AG10803 (cell line): ENCODE measurements at places on chromosomes 5 and 9.

DNA sequence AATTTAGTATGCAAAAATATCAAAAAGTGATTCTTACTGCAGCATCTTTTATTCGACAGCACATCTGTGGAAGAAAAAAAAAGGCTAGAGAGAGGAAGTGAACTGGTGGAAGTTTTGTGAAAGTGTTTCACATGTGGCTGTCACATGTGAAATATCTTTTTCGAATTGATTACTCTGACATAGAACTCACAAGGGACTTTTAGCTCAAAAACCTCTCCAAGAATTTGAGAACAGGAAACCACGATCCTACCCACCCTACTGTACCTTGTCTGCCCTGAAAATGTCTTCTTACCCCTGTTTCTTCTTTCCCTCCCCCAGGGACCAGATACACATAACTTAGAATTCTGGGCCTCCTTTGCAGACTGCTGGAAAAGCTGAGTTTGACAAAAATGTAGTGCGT, 106.5 kb upstream of the PRRC1 start:
- DNase-seq, result no peak

DNA sequence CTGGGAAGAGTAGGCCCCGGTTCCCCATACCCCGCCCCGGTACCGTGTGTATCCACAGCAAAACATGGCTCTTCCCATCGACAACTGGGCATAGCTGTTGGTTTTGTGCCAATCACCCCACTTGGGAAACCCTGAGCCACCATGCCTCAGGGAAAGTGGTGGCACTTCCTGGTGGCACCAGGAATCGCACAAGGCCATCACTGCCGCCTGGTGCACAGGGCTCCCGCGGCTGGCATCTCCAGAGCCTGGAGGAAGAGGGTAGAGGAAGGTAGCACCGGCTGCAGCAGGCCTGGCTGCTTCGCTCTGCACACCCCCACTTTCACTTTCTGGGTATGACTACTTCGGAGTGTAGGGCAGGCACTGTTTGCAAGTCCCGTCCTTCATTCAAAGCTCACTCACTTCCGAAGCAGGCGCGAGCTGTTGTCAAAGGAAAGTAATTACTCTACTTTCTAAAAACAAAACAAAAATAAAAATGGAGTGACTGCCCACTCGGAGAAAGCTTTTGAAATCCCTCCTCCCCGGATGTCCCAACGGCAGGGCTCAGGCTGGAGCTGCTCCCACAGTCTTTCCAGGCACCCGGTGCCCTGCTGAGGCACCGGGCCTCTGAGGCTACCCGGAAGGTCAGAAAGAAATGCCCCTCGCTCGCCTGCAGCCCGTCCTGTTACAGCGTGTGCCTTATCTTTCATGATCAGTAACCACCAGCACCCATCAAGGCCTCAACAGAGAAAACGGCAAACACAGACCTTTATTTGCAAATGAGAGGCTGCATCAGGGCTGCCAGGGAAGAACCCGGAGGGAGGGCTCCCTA, 2.0 kb downstream of the BRD3 start:
- peak; percentile 61 for DNase-seq

DNA sequence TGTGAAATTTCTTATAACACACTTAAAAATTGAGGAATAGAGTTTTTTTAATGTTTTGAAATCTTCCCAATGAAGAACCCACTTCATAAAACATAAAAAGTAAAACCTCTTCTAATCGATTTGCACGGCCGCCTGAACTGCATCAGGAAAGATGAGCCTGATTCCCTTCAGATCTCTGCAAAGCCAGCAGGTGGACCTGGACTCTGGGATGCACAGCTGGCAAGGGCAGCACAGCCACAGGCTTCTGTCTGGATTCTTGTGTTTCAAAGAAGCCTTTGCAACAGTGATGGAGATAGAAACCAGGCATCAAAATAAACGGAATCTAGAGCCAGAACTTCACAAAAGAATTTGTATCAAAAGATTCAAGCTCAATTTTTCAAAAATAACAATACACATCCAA, 36.0 kb upstream of the SPATA31C2 start:
- no peak for DNase-seq

- no peak for DNase-seq
These were observed 30.5 kb downstream of the COL27A1 start for GRCh38 chr9:114185570-114186490.

GRCh38 chr5:67350618-67351201, 154.1 kb upstream of the CD180 start:
- peak; percentile 50 for DNase-seq
